ENCODE measurements at places on chromosomes 2 and 18.

DNA sequence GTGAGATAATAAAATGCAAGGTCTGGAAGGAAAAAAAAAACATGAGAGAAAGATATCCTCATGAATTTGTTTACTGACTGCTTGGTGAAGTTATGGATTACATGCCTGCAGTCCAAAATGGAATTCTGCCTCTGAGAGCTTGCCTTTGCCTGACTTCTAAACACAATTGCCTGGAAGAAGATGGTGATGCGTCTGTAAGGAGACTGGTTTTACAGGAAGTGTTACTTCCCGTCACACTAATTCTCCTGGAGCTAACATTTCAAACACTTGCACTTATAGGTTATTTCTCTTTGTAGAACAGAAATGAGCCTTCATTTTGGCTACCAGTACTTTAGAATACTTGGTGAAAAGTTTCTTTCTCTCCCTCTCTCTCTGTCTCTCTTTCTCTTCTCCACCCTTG lies 884.3 kb downstream of the TSN start:
- no peak for DNase-seq

- no peak for DNase-seq
Measured at GRCh38 chr2:136093583-136093982, 24.4 kb downstream of the CXCR4 start.

- DNase-seq: no peak
Measured at GRCh38 chr2:161981679-161982250, 92.2 kb downstream of the DPP4 start.

GRCh38 chr18:3245853-3246634 lies 1.6 kb upstream of the MYL12A start:
- DNase-seq: peak; percentile 53

GRCh38 chr2:96977631-96978195 lies 8.7 kb downstream of the FAM178B start:
- no peak for DNase-seq

- DNase-seq: no peak
Measured at GRCh38 chr18:46759890-46760289, 3.0 kb upstream of the ST8SIA5 start.

DNA sequence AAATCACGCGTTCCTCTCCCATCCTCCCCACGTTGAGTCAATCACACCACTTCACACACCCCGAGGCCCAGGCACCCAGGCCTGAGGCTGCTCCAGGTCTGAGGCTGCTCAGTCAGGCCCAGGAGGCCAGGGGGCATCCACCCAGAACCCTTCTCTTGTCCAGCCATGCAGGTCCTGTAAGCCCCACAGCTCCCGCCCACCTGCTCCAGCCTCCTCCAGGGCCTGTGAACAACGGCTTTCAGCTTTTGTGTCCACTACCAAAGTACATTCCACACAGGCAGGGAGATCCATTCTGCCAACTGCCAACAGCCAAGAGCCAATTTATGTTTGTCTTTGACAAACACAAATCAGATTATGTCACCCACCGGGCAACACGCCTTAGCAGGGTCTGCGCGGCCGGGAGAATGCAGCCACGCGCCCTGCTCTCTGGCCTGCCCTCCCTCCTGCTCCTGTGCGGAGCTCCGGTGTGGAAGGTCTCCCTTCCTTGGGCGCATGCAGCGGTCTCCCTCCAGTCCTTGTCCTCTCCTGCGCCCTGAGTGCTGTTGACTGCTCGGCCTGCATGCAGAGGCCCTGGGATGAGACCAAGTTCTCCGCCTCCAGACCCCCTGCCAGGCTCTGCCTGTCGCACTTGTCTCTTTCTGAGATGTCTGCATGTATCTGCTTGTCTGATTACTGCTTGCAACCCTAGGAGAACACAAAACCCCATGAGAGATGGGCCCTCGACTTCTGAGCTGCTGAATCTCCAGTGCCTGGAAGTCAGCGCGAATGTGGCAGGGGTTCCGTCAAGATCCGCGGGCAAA lies 146.6 kb downstream of the ZNF516 start:
- no peak for DNase-seq

DNA sequence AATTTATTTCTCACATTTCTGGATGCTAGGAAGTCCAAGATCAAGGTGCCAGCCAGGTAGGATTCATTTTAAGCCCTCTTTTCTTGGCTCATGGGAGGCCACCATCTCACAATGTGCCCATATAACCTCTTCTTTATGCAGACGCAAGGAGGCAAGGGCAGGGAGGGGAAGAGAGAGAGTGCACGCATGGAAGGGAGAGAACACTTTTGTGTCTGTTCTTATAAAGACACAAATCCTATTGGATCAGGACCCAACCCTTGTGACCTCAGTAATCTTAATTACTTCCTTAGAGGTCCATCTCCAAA lies 32.5 kb downstream of the CMPK2 start:
- no peak for DNase-seq

GRCh38 chr18:9827211-9827792 lies 58.5 kb upstream of the TXNDC2 start:
- DNase-seq: no peak

DNA sequence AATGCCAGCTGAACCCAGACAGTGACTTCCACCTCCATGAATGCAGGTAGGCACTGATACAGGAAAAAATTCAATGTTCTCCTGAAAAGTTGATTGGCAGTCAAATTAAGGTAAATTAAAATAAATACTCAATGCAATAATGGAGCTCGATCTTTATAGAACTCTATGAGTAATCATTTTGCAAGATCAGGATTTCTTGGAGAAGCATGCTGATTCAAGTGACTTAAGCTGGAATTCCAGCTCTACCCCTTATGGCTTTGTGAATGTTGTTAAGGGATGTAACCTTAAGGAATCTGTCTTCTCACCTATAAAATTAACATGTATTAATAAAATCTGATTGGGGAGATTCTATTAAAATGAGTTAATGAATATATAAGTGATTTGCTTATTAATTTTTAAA lies 145.1 kb downstream of the QPCT start:
- no peak for DNase-seq

GRCh38 chr2:203240491-203240890 lies 1.7 kb downstream of the CYP20A1 start:
- no peak for DNase-seq

DNA sequence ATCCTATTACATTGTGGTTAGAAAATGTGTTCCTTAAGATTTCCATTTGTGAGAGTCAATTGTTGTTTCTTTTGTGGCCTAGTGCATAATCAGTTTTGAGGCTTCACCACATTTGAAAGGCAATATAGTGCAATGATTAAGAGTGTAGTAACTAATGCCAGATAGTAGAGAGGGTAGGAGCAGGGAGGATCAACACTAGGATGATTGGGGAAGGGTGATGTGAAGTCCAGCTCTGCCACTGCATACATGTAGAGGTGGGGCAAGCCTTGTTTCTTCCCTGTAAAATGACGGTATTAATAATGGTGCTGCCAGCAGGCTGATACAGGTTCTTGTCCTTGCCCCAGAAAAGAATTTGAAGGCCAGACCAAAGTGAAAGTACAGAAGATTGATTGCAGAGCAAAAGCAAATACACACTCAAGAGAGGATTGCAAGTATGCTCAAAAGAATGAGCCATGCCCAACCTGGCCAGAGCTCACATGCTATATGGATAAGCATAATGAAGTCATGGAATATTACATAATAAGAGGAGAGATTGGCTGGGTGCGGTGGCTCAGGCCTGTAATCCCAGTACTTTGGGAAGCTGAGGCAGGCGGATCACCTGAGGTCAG lies 8.0 kb downstream of the SP100 start:
- DNase-seq: no peak

DNA sequence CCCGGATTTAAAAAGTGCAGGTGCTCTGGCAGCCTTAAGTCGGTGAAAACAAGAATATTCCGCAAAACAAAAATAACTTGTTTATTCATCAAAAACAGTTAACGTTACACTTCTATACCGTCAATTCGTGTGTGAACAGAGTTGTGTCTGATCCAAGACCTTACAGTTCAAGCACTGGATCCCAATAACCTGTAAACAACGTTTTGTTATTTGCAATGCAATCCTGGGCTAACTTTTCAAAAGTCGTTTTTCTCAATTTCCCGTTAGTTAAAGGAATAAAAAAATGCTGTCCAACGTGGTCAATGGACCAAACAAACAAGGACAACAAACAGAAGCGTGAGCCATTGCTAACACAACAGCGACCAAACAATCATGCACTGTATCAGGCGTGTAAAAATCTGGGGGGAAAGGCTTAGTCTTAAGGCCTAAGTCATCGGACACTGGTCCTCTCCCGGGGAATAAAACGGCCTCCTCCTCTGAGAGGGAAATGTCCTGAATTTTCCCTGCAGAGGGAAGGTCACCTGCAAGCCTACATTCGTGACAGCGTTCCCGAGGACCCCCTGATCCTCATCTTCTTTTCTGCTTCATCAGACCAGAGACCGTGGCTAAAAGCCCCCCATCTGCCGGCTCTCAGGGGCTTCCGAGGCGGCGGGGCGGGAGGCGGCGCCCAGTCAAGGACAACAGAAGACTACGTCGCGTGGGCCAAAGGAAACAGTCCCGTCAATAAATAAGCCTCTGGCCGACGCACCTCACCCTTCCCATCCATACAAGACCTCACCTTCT lies 490 bp downstream of the NDUFS1 start:
- no peak for DNase-seq

DNA sequence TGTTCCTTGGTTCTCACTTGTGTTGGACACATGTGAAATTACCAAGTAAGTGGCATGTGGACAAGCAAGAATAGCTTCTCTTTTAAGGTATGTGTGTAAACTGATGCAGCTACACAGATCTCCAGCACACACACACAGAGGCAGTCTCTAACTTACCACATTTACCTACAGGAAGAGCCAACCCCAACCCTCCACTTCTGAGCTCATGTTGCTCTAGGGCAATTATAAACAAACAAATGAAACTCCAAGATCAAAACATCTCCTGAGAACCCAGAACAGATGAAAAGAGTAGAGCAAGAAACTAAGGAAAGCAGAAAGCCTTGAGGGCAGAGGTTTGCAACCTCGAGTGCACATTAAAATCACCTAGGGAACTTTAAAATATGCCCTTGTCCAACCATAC lies 16.0 kb upstream of the TMEM37 start:
- DNase-seq: no peak

DNA sequence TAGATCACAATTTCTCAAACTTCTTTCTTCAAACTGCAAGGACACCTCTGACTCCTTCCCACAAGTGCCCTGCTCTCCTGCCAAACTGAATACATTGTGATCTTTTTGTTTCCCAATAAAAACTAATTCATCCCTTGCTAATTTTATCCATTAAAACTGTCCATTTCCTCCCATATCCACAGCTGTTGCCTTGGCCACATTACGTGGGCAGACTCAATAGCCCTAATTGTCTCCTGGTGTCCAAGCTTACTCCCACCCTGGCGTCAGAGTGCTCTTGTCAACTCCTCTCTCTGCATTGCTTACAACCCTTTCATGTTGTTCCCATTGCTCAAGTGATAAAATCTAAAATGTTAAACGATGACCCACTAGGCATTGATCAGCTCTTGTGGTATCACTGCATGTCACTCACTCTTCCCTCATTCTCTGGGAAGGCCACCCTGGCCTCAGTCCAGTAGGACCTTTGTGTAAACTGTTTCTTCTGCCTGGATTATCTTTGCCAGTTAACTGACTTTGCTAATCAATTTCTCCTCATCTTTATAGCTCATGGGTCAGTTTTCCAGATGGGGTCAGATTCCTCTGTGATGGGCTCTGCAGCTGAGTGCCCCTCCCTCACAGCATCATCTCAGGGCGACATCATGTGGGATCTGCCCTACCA lies 525.0 kb downstream of the SLC4A3 start:
- DNase-seq: no peak

- no peak for DNase-seq
Measured at GRCh38 chr2:88307817-88308216, 137.7 kb downstream of the THNSL2 start.

DNA sequence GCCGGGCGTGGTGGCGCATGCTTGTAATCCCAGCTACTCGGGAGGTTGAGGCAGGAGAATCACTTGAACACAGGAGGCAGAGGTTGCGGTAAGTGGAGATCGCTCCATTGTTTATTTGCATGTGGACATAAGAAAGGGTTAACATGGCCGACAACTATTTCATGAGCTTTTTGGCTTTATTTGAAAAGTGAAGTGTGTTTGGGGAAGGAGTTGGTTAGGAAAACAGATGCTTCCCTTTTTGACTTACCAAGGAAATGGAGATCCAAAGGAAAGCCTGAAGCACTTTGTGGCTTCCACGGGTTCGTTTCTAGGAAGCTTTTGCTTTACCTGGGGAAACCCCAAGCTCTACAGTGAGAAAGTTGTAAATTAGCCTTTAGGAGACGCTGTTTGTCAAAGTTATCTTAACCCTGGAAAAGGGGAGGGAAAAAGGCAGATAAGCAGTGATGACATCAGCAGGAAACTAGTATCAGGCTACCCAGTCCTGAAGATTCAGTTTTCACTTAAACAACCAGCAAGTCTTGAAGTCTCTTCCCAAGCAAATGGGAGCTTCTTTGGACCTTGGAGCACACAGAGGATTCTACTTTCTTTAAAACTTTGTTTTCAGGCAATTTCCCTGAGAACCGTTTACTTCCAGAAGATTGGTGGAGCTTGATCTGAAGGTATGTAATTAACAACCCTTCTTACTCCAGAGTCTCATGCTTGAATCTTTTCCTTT lies at the start of gene CASP10:
TSS of gene CASP10 (plus strand) at position 492 of the 715 bp plus-strand sequence. CDS start 2,637 bp downstream, outside the sequence.
- DNase-seq: no peak

DNA sequence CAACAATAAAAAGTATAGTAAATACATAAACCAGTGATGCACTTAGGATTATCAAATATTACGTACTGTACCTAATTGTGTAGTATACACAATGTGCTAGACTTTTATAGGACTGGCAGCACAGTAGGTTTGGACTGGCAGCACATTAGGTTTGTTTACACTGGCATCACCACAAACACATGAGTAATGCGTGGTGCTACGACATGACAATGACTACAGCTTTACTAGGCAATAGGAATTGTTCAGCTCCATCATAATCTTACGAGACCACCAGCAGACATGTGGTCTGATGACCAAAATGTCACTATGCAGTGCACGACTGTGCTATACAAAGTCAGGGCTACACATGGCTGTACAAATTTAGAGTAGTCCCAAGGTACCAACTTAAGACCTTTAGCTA lies 2.3 kb downstream of the MBOAT2 start:
- no peak for DNase-seq

DNA sequence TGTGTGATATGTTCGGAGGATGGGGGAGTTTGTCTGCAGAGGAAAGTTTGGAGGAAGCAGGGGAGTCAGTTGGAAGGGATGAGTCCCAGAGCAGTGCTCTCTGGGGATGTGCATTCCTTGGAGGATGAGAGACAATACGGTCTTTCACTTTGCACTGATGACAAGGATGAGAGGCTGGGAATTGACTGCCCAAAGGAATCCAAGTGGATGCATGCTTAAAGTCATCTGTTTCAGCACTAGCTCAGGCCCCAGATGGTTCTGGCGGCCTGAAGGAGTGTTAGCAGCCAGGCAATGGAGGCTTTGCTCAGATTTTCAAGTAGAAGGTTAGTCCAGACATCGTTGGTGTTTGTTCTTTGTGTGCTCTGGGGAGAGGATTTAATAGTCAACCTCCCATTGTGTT lies 100.2 kb downstream of the CRIM1 start:
- no peak for DNase-seq

- DNase-seq: no peak
Measured at GRCh38 chr18:23853448-23854195, 160.9 kb upstream of the TTC39C start.

- no peak for DNase-seq
Measured at GRCh38 chr18:63058521-63058920, 261.0 kb downstream of the BCL2 start.

All from stimulated activated CD4-positive, alpha-beta T cell treated with anti-CD3 and anti-CD28 coated beads, Interleukin-1b, Interleukin-23, amount 100 ng/mL, for 1 hour (primary cell).